ENCODE measurements at places on chromosomes 16 and 17.
A peak's percentile ranks its signal among the peaks of the same experiment; 100 is the strongest.

DNA sequence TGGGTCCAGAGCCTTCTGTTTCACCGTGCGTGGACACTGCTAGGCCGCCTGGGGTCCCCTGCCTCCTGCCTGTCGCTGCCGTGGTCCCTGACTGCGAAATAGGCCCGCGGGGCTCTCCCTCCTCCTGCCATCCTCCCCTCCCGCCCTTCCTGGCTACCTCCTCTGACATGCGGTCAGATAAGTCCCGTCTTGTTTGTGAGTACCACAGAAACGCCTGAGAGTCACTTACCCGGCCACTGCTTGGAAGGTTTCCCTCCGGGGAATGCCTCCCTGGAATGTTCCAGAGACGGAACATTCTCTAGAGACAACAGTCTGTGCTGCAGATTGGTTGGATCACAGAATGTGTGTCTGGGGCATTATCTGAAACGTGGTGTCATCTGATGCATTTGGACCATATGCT lies 22.7 kb downstream of the CIBAR2 start:
- no peak for DNase-seq

- DNase-seq, result no peak
Observed at GRCh38 chr16:4338712-4339299, 12.3 kb downstream of the PAM16 start.

- no peak for DNase-seq
Observed at GRCh38 chr16:77183137-77183536, 7.9 kb upstream of the MON1B start.

DNA sequence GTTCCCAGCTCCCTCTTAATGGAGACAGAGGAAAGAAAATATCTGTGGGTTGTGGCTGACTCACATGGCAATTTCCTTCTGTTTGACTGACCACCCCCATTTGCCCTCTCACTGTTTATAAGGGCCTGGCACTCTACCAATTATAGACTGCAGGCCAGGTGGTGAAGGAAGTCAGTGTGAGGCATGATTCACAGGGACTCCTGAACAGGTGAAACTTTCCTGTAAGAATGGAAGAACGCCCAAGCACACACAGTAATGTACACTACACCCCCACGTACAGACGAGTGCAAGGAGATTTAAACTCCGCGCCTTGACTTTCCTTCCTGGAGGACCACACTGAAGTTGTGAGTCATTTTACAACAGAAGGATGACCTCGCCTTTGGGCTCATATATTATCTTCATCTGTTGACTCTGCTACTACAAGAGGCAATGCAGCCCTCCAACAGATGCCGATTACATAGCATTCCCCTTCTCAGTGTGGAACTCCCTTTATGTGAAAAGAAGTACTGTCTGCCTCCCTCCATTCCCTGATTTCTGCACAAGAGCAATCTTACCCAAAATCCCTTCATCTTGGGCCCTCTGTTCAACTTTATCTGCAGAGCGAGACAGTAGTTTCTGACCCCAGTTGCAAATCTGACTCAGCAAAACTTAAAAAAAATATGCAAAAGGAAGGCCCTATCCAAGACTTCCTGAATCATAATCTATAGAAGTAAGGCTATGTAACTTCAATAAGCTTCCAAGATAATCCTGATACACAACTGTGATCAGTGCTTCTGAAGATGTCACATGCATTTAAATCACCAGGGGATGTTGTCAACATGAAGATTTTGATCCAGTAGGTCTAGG lies 163.6 kb downstream of the SHISA6 start:
- no peak for DNase-seq

- no peak for DNase-seq
Observed at GRCh38 chr17:40399185-40399584, 18.5 kb downstream of the TOP2A start.

GRCh38 chr17:71580220-71580619 lies 540.6 kb upstream of the SOX9 start:
- DNase-seq, result no peak

- no peak for DNase-seq
Observed at GRCh38 chr17:80836971-80837481, 154.6 kb upstream of the CHMP6 start.

DNA sequence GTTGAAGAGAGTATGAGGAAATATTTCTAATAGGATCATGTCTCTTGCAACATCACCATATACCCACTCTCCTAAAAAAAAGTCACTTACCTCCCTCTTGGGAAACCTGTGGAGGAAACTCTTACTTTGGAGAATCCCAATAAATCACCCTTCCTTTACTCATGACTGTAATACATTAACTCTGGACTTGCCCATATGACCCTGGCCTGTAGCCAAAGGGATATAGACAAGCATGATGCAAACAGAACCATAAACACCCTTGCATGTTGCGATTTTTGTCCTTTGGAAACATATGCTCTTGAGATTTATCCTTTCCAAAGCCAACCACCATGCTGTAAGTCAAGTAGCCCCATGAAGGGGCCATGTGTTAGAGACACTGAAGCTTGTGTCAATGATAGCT lies 19.5 kb downstream of the CDH11 start:
- no peak for DNase-seq

- DNase-seq, result no peak
Observed at GRCh38 chr17:81792675-81793615, 11.0 kb upstream of the GCGR start.

DNA sequence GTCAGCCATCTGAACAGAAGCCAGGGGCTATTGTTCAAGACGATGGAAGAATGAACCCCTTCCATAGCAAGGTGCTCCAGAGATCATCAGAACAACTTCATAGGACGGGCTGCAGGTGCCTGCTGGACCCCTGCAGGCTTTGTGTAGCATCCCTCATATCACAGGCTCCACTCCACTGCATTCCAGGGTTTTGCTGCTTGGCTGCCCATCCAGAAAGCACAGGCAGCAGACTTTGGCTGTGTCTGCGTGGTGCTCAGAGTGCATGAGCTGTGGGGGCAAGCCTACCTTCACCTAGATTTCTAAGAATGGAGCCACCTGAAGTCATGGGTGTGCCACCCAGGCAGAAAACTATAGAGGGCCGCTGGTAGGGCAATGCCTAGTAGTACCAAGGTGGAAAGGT lies 93.9 kb upstream of the NLRP1 start:
- no peak for DNase-seq

DNA sequence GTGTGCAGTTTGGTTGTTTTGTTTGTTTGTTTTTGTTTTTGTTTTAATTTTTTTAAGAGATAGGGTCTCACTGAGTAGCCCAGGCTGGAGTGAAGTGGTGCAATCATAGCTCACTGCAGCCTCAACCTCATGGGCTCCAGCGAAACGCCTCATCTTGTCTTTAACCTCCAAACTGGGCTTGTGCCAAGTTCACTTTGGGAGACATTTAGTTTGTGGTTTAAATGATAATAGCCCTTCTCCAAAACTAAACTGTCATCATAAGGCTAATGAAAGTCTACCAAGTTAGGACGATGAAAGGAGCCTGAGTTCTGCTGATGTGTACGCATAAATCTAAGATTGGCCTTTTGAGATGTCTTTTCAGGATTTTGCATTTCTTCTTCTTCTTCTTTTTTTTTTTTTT lies 6.5 kb upstream of the CARD14 start:
- DNase-seq, result no peak

DNA sequence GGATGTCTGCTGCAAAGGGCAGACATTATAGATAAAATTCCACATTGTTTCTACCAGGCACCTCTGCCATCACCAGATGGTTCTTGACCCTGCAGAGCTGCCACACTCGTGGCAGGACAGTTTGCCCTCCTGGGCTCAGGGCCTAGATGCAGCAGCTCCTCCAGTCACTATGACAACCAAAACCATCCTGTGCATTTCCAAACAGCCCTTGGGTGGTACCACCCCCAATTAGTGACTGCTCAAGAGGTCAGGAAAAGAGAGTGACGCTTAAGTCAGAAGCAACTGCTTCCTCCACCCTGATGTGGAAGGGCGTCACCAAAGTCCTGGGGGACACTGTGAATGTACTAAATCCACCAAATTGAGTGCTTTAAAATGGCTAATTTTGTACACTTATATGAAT lies 109.2 kb downstream of the C16orf95 start:
- no peak for DNase-seq

DNA sequence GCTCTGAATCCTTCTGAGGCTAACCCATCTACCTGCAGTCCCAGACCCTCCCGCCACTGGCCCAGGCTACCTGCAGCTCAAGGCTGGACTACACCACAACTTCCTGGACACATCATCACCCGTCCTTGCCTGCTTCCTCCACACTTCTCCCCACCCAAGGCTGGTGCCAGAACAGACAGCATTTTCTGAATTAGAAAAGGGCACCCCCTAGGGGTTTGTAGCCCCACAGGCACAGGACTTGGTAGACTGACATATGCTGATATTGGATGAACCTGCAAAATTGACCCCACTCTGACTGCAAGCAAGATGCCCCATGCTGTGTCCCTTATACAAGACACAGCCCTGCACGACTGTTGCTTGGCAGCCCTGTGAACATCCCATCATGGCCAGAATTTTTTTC lies 271.5 kb upstream of the C16orf82 start:
- DNase-seq, result no peak

GRCh38 chr17:77644181-77645071 lies 314.1 kb upstream of the TNRC6C start:
- no peak for DNase-seq

DNA sequence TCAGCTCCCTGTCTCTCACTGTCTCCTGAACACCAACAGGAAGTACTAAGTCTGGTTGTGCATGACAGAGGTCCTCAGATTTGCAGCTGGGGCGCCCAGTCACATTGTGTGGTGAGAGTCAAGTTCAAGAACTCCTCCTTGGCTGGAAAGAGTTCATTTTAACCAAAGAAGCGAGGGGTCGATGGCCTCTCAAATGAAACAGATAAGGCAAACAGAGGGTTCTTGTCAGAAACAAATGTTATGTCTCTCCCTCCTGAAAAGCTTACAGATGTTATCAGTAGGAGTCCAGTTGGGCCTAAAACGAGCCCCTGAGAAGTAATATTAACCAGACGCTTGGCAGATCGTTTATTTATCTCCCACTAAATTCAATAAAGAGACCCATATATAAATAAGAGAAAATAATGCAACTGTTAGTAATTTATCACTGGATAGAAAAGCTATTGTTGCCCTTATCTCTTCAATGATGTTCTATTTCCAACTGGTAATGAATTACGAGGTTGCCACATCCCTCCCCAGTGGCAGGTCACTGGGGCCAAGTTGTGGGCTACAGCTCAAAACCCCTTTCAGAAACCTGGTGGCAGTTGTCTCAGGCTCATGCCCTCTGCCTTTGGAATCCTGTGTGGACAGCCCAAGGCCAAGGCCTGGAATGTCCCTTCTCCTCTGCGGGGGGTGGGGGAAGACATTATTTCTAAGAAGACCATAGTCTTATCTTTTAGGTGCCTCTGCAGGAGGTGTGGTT lies 307.5 kb upstream of the DYNLRB2 start:
- DNase-seq, result no peak

DNA sequence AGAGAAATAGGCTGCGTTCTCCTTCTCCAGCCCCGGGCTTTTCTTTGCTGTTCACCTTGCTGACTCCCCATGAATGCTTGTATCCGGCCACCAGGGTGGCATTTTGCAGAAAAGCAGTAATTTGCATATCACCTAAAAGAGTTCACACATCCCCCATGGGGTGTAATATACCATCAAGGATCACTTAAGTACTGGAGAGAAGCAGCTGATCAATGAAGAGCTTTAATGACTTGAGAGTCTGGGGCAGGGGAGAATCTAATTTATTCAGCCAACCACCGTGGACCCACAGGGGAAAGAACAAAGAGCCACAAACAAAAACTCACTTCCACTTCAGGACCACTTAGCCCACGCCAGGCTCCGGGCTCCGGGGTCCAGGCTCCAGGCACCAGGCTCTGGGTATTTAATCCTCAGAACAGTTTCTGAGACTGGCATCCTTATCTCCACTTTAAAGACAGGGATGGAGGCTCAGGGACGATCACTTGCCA lies 33.9 kb upstream of the SEC14L1 start:
- no peak for DNase-seq

- DNase-seq, result peak; percentile 87
Observed at GRCh38 chr17:39636927-39637736, at the start of gene STARD3. Gene STARD3, plus strand, starts transcription at chr17:39637144. Its CDS starts 16,388 bp downstream, at chr17:39653532.

GRCh38 chr16:85357924-85358505 lies 245.7 kb upstream of the CIBAR2 start:
- DNase-seq, result no peak

DNA sequence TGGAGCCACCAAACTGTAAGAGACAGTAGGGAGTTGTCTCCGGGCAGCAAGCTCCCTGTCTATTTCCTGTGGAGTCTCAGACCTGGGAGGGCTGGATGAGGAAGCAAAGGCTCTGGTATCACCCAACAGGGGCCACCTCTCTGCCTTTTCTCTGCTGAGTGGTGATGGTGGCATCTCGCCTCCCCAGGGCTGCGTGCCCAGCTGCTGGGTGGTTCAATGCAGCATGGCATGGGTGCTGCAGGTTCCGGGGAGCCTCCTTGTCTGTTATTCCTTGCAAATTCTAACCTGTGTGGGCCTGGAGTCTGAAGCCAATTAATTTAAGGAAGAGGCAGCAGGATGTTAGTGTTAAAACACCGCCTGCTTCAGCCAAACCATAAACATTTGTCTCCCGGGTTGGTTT lies 78.2 kb downstream of the CCDC182 start:
- no peak for DNase-seq

DNA sequence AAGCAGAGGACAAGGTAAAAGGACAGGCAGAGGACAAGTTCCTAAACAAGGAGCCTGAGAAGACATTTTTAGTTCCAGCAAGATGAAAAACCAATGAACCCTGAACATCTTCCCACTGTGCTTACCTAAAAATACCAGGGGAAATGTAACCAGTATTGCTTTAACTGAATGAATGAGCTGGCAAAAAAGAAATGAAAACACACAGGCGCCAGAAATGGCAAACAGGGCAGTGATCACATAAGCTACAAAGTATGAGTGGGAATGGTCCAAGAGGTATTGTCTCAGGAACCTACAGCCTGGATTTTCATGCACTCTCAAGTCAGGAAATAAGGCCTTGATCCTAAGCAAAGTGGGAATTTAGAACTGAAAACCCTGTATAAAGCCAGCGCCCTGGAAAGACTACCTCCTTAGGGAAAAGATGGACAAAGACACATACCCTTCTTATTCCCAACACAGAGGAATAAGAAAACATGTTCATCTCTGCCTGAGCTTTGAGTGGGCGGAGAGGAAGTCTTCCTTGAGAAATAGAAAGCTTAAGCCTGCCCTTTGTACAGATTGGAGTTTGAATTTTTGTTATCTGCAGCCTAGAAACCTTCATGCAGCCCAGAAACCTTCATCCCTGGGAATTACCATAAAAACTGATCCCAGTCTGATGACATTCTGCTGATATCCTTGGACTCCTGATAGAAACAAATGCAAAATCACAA lies 2.1 kb downstream of the CMTM2 start:
- DNase-seq, result no peak

- DNase-seq, result no peak
Observed at GRCh38 chr17:12851901-12852435, 62.7 kb downstream of the ARHGAP44 start.

DNA sequence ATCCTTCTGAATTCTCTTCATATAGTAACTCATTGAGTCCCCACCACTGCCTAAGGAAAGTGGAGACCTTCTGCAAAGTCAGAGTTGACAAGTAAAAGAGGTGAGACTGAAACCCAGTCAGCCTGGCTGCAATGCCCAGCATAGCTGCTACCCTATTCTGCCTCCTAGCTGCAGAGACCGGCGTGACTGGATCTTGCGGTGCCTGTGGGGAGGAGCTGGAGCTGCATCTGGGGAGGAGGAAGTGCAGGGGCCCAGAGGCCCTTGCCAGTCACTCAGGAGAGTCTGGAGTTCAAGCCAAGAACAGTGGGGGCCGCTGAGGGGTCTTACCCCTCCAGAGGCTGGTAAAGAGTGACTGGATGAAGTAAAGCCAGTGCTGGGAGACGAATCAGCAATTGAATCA lies 35.0 kb upstream of the ZNF423 start:
- DNase-seq, result no peak

- no peak for DNase-seq
Observed at GRCh38 chr17:1179112-1179817, 516 bp downstream of the ABR start.
